Suppressor macrophage treated with lipopolysaccharide for 4 hours (primary cell): ENCODE measurements at places on chromosomes 5 and 9.
A peak's percentile ranks its signal among the peaks of the same experiment; 100 is the strongest.

DNA sequence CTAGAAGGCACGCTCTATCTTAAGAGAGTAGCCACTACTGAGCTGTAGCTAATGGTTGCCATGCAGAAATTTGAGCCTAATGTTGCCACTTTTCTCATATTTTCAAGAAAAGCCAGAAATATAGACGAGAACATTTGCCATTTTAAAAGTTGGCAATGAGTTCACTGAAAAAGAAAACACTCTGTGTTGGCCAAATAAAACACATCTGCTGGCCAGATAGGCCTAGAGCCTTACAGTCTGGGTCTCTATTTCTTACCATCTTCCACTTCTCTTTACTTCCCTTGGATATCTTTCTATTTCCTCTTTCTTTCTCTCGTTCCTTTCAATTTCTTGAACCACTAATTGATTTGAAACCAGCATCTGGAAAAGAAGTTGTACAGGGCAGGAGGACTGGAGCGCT, 36.6 kb upstream of the VCAN start:
- no peak for DNase-seq

DNA sequence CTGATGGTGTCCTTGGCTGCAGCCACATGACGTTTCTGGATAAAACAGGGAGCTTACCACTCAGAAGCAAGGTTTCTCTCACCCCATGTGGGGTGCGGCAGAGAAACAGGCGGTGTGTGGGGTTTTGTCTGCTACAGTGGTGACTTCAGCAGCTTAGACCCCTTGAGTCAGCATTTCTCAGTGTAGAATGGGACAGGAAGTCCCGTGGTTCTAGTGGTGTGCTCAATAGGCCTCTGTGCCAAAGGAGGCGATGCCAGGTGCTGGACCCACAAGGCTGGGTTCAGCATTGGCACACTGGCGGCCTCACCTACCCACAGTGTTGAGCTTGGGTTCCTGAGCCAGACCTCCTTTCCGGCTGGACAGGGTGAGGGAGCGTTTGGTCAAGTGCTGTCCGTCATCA, 125.2 kb upstream of the SMIM23 start:
- DNase-seq = peak; percentile 25

DNA sequence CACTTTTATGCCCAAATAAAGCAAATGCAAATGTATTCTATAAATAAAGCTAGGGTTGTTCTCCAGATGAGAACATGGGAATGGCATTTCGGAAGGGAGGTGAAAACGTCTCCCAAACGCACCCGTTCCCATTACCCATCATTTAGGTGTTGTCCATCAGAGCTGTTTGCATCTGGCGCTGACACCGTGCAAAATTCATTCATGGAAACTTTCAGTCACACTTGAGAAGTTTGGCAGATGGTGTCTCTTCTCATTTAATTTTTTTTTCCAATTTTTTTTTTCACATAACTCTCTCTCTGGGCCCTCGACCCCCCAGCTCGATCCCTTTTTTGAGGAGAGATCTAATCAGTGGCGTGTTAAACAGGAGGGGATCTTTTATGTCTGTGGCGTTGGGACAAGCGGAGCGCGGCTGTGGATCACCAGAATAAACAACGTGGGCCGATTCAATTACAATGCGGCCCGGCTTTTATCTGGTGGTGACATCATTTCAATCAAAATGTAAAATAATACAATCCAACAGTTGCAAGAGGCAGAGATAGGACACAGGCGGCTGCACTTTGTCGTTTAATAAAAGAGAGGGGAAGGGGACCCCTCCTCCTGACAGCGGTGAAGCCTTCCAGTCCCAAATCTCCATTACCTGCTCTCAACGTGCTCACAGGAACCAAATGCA, 246.1 kb upstream of the IRX4 start:
- DNase-seq = no peak

- no peak for DNase-seq
Measured at GRCh38 chr5:167592114-167592513, 699.3 kb upstream of the WWC1 start.

DNA sequence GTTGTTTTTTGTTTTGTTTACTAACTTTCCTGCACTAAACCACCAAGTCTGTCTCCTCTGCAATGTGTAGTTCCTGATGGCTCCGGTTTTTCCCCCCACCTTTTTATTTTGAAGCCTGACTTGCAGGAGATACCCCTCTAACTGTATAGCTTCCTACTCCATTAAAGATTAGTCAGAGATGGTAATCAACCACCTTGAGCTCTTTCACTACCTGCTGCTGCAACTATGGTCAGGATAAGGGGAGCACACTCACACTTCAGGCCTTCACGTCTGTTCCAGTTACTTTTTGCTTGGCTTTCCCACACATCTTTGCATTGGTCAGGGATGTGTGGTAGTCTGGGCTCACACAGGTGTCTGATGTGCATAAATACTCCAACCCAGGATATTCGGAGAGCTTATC, 63.4 kb downstream of the NR6A1 start:
- no peak for DNase-seq
